ENCODE measurements at places on chromosomes 2 and 18. TPM values are rescaled to one million over a fixed set of nuclear protein-coding genes. Genes with fewer than 3 reads are reported as not detected.

GRCh38 chr2:192314800-192315481, 120.2 kb upstream of the TMEFF2 start:
- DNase-seq = no peak

- DNase-seq = no peak
Measured at GRCh38 chr2:10911291-10912075, at the start of gene KCNF1. TSS of gene KCNF1 (plus strand) at chr2:10911934. CDS start at chr2:10912427, 493 bp downstream.

GRCh38 chr2:49369650-49370049, 215.3 kb upstream of the FSHR start:
- no peak for DNase-seq

- DNase-seq = no peak
Measured at GRCh38 chr2:57313678-57314077, 732.9 kb upstream of the VRK2 start.

- no peak for DNase-seq
Measured at GRCh38 chr2:120305296-120305695, 40.6 kb upstream of the INHBB start.

GRCh38 chr2:85704800-85705679, 10.9 kb downstream of the GNLY start:
- peak; percentile 45 for DNase-seq

DNA sequence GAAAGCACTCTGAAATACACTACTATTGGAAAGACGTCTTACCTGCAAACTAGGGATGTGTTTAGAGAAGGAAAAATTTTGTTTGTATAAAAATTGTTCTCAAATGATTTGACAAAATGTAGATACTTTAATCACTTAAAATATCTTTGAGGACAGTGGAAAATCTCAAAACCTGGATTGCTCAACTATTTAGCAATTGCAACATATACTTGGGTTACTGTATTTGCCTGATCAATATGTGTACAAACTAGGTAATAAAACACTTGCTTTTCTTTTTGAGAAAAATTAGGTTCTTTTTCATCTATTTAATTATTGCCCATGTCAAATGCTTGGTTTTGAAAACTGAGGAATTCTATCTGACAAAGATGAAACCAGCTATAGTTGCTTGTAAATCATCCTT, 60.9 kb downstream of the CPS1 start:
- DNase-seq = no peak

GRCh38 chr2:41958775-41959174, 89.0 kb upstream of the PKDCC start:
- no peak for DNase-seq

MERTK gene
- total RNA-seq = 0.30 TPM

- DNase-seq = no peak
Measured at GRCh38 chr18:25650201-25650941, 298.4 kb upstream of the ZNF521 start.

CMPK2 gene
- 6.5 TPM for total RNA-seq

Data from T-cell (primary cell).